ENCODE measurements at places on chromosomes 5 and 9. TPM values are rescaled to one million over a fixed set of nuclear protein-coding genes. Genes with fewer than 3 reads are reported as not detected.

Gene IFNA2
- total RNA-seq = not detected

Gene GDF9
- not detected for total RNA-seq

Gene PCDHB4
- 0.07 TPM for total RNA-seq

Gene PCDHGB7
- 0.44 TPM for total RNA-seq
